ENCODE measurements at places on chromosomes 7 and 10.

GRCh38 chr7:133941496-133941895, 185.6 kb upstream of the LRGUK start:
- DNase-seq: no peak

- DNase-seq: peak; percentile 90
Measured at GRCh38 chr10:112314822-112315474, 31.7 kb downstream of the TECTB start.

DNA sequence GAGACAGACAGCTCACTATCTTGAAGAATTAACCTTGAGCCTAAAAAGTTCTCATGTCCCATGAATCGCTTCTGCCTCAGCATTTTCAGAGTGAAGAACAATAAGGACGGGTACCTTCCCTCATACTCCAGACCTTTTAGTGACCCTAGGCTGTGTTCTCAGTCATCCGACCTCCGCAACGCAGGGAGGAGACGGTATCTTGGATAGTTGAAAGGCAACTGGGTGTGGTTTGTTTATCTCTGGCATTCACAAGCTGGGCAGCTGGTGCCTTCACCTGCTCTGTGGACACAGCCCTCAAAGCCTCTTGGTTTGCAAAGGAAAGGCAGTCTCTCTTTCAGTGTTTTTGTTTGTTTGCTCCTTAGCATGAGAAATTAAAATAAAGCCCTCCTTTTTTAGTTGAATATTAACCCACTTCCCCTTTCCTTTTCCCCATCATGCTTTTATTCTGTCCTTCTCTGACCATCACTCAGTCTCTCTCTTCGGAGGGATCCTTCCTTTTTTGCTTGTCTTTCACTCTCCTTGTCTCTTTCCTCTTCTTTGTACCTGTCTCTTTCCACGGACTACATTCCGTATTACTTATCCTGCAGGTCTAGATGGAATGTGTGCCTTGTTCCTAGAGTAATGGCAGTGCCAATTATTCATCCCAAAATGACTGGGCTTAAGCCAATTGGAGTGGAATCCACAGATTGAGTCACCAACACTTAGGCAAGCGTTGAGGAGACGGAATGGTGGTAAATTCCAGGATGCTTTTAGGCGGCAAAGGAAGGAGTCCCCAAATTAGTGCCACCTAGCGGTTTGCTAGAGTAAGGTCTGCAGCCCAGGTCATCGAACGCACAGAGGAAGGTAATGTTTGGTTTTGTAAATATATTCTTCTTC, 45.8 kb downstream of the PRR15 start:
- peak; percentile 44 for DNase-seq

DNA sequence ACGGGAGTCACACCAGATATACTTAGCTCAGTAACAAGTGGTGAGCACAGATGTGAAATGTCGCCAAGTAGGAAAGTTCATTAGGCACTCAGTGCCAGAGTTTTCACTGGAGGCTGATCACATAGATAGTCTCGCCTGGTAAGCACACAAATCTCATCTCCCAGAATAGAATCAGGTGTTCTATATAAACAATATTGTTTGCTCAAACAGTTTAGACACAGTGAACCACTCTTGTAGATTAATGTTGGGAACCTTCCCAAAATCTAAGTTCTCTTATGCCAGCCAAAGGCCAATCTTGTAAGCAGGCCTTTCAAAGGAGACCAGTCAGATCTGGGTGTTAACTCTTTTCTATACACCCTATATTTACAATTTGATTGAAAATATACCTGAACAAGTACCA, 716.5 kb upstream of the GRM3 start:
- no peak for DNase-seq

- no peak for DNase-seq
Measured at GRCh38 chr10:7498111-7498510, 87.3 kb upstream of the SFMBT2 start.

DNA sequence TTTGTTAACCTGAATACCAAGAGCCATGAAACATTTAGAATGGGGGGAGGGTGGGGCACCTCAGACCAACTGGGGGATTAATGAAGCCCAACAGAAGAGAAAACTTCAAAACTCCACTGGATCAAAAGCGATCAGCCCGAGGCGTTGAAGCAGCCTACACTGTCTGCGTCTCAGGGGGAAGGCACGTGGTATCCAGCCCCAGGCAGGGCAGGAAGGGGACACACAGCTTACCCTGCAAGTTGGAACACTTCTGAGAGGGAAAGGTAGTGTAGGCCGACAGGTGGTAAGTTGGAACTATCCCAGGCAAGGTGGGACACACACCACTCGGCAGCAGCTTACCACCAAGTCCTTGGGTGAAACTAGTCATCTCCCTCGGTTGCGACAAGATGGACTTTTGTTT, 102.9 kb downstream of the TAX1BP1 start:
- DNase-seq: peak; percentile 36

DNA sequence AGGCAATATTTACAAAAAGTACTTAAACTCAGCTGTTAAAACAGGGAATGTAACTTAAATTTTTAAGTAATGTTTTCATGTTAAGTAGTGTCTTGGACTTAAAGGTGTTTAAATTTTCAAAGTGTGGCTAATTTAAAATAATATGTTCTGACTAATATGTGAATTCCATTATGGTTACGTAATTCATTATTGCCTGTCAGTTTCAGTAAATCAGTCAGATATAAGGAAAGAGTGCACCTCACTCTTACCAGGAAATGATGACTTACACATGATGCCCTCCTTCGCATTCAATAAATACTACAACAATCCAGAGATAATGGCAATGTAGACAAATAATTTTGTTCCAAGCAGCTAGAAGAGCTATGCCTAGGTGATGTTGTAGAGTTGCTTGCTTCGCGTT, 69.0 kb upstream of the WNT16 start:
- no peak for DNase-seq

DNA sequence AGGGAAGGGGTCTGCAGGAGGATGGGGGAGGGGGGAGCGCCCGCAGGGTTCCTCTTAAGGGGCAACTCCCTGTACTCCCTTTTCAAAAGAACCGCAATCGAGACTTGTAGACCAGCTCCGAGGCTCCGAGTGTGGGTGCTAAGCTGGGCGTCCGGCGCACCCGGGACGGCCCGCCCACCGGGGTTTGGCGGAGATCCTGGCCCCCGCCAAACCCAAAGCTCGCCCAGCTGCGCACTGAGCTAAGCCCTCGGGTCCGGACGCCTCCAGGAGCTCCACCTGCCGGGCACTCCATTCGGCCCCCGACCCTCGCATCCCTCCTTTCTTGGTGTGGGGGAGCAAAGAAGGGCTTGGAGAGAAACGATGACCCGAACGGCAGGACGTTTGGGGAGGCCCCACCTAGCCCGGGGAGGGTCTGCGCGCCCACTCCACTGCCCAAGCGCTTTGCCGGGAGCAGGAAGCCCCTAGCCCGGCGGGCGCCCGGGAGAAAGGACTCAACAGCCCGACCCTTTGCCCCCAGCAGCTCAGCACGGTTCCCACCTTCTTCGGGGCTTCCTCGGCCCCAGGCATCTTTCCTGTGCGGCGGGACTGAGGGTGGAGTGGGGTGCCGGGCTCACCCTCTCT, 651 bp downstream of the AFAP1L2 start:
- peak; percentile 87 for DNase-seq

DNA sequence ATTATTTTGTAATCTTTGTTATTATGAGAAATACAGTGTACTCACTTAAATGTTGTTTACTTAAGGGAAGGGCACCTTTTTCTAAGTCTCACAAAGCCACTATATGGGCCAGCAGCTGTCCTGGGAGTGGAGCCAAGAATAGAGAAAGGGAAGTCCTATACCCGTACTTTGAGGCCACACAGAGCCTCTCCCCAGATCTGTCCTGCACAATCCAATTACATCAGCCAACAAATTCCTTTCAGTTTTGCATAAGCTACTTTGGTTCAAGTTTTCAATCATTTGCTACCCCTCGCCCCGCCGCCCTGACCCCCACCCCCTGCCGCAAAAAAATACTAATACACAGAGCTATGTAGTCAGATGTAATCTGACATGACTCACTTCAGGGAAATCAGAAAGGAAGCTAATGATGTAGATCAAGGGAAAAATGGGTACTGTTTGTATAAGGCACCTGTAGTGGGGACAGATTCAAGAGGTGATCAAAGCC, 297.4 kb upstream of the NEBL start:
- peak; percentile 70 for DNase-seq

- DNase-seq: no peak
Measured at GRCh38 chr10:60731134-60731885, 47.0 kb upstream of the CDK1 start.

- DNase-seq: no peak
Measured at GRCh38 chr10:78307576-78307975, 273.9 kb downstream of the RPS24 start.

- DNase-seq: no peak
Measured at GRCh38 chr7:37341033-37341630, 107.5 kb downstream of the ELMO1 start.

DNA sequence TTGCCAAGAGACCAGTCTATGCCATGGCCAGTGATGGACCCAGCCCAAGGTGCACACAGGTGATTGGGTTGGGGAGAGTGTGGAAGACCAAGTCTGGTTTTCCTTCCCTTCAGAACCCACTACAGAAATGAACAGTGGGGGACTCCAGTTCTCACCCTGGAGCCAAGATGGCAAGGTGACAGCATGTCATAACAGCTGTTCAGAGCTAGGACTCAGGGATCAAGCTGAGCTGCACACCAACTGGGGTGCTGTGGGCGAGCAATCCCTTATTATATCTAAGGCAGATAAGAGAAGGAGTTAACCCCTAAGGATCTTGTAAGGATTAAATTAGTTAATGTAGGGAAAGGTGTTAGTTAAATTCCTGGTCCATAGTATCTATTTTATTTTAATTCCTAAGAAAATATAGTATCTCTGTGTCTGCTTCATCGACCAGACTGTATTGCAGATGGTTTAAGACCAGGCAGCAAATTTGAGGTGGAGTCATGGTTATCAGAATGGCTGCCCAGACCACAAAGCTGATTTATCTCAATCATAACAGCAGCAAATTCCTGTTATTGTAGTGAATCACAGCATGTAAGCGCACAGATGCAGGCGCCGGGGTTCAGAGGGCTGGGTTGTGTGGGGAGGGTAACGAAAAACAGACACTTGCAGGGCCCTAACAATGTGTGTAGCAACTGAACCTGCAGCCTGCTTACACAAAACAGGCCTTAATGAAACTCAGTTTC, 208.7 kb upstream of the ZNF32 start:
- no peak for DNase-seq

DNA sequence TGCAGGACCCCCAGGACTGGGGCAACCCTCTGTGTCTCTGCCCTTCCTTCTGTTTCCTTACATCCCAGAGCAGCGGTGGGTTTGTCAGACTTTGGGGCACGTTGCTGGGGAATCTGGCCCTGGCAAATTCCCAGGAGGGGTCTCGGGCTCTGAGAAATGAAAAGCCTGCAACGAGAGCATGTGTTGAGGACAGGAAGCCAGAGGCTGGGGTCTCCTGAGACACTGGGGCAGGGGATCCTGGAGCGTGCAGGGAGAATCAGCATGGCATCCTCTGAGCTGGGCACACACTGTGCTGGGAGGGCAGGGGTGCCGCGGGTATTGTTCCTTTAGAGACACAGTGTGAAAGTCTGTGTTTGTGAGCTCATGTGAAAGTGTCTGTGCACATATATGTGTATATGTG, 279.9 kb upstream of the PPP2R2D start:
- DNase-seq: no peak

DNA sequence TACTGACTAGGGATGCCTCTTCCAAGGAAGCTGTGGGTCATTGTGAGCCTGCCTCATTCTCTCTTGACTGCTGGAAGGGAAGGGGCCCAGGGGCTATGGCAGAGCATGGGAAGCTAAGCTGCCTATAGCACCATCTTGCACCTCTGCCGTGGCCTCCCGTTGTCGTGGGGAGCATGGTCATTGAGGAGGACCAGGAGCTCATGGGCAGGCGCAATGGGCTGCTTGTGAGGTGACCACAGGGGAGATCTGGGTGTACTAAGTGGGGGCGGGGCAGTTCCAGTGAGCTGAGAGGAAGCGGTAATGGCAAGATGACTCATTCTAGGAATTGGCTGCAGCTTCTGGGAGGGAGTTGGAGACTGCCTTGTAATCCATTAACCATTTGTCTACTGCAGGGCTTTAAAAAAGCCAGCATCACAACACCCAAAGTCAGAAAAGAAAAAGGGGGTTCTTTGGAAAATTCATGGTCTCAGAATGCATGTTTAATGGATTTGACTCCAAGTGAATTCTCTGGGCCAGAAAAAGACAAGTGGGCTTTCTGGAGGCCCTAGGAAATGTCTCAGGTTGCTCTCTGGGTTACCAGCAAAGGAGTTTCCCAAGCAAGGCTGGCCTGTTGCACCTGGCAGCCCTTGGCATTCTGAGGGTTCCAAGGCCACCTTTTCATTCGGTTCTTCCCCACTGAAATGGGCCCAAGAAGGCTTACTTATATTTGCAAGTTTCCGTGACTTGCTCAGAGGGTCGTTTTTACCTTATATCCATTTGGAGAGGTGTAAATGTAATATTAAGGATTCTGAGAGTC, 3.6 kb downstream of the DUSP5 start:
- peak; percentile 82 for DNase-seq

GRCh38 chr7:80957226-80957777, 38.5 kb upstream of the SEMA3C start:
- no peak for DNase-seq

DNA sequence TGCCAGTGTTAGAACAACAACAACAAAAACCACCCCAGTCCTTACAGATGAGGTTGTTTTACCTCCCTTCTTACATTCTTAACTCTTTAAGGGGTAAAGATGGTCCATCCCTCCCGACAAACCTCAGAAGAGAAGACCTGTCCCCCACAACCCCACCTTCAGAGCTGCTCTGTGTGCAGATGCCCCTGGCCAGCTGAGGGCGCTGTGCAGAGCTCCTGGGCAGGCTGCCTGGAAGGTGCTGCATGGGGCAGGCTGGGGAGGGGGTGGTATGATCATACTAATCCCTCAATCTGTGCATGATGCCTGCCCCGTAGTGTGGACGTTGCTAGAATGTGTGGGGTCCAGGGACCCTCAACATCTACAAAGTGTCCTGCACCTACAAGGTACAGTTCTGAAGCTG, 387.1 kb downstream of the INHBA start:
- no peak for DNase-seq

GRCh38 chr7:132125096-132125495, 451.2 kb downstream of the PLXNA4 start:
- DNase-seq: no peak

DNA sequence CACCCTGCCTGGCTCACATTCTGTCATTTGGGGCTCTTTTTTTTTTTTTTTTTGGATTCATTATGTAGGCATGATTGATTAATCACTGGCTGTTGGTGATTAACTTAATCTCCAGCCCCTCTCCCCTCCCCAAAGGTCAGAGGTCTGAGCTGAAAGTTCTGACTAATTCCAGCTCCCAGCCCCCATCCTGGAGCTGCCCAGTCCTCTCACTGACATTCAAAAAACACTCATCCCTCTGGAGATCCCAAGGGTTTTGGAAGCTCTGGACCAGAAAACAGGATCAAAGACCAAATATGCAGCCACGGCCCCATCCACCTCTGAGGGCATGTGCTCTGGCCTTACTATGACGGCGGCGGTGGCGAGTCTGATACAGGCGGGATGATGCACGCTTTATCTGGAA, 53.8 kb downstream of the RBM17 start:
- no peak for DNase-seq

GRCh38 chr7:100132126-100132525, 5.4 kb downstream of the MBLAC1 start:
- no peak for DNase-seq

- DNase-seq: no peak
Measured at GRCh38 chr10:32142646-32143045, 86.4 kb upstream of the KIF5B start.

GRCh38 chr10:62779487-62780248, 24.9 kb upstream of the ADO start:
- no peak for DNase-seq

- DNase-seq: no peak
Measured at GRCh38 chr10:15188603-15189002, 20.1 kb upstream of the NMT2 start.

GRCh38 chr7:29284696-29285443, 90.3 kb downstream of the CHN2 start:
- DNase-seq: no peak
